AG04450 (cell line): ENCODE measurements at places on chromosomes 1 and 21. TPM values are rescaled to one million over a fixed set of nuclear protein-coding genes. Genes with fewer than 3 reads are reported as not detected.

LORICRIN gene
- polyA plus RNA-seq, result not detected in 2 replicates

FMO1 gene
- not detected in 2 replicates for polyA plus RNA-seq

B3GALT2 gene
- polyA plus RNA-seq, result 5.7 and 8.0 TPM in 2 replicates

RNF2 gene
- 38.4 and 49.4 TPM in 2 replicates for polyA plus RNA-seq

INKA2 gene
- polyA plus RNA-seq, result 2.3 and 2.7 TPM in 2 replicates
